Right lobe of liver (tissue), 6 donors: ENCODE measurements at places on chromosomes 12 and 14.

DNA sequence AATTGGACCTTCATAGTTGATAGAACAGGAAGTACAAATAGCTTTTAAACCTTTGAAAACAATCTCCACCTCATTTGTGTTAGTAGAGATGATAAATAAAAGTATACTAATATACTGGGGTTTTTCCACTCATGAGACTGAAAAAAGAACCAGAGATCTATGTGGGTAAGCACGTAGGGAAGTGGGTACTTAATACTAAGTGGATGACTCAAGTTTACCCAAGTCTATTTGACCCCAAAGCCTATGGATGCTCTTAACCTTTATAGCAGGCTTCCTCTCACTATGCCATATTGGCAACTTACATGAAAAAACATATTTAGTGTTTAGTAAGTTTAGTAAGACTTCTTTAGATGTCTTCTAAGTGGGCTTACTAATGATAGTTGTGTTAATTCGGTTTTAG is 49.2 kb upstream of the CHPT1 start:
- DNase-seq, result no peak

- DNase-seq, result no peak
Observed at GRCh38 chr14:102947321-102948103, 25.0 kb downstream of the AMN start.

DNA sequence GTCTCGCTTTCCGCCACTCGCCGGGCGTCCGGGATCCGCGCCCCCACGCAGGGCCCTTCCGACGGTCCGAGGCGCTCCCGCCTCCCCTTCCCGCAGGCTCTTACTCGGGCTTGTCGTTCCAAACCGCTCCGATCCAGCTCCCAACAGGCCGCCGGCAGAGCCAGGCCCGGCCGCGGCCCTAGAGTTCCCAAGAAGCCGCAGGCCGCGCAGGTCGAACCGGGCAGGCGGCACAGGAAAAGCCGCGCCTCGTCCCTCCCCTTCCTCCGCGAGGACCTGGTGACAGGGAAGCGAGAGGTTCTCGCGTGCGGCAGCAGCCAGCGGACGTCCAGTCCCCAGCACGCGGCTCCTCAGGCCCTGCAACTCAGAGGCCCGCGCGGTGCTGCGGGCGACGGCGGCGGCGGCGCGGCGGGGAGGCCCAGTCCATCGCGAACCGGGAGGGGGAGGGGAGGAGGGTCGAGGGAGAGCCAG is 272 bp downstream of the HECTD1 start:
- DNase-seq, result no peak

GRCh38 chr12:57095440-57095839 is 6.5 kb downstream of the NAB2 start:
- DNase-seq, result no peak

GRCh38 chr12:94799136-94799535 is 148.8 kb upstream of the TMCC3 start:
- DNase-seq, result no peak

- DNase-seq, result no peak
Observed at GRCh38 chr14:94868772-94869072, 98.8 kb upstream of the GSC start.

DNA sequence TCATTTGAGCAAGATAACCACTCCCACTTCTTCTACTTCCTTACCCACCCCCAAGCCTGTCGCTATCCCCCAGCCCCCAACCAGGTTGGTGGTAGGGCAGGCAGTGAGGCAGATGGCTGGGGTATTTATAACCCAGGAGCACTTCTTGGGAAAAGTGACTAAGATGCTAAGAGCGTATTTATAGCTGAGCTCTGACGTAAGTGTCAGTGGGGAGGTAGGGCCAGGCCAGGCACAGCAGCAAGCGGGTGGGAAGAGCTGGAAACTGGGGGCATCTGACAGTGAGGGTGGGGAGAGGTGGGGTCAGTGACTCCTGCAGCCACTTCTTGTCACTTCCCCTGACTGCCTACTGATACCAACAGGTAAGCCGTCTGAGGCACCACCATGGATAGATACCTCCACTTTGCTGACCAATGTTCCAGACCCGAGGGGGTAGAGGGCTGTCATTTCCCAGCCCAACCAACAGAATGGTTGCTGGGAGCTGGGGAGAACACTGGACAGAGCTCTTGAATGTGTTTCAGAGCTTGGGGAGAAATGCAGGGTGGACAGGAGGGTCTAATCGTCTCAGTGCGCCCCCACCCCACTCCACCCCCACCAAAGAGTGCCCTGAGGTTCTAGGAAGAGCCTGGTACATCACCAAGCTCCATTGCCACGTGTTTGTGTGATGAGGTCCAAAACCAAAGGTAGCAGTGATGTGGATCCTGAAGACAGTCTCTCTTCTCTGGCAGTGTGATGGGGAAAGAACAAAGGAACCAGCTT is 2.7 kb upstream of the INHBE start:
- peak; percentile 61 for DNase-seq

DNA sequence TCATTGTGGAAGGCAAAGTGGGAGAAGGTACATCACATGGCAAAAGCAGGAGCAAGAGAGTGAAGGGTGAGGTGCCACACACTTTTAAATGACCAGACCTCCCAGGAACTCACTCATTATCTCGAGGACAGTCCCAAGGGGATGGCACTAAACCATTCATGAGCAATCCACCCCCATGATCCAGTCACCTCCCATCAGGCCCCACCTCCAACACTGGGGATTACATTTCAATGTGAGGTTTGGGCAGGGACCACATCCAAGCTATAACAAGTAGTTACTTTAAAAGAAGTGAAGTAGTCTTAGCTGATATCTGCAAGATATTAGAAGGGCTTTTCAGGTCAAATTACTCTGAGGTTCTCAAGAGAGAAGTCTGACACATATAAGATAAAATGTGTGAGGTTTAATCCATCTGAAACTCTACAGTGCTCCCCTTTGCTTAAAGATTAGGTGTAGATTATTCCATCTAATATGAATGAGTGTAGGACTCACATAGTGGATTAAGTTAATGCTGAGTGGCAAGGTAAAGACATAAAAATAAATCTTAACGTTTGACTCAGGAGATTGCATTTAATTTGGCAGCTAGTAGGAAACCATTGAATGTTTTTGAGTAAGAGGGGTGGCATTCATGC is 130.8 kb downstream of the TMX1 start:
- DNase-seq, result no peak

- DNase-seq, result no peak
Observed at GRCh38 chr14:95696741-95697140, 10.5 kb downstream of the TCL1B start.

DNA sequence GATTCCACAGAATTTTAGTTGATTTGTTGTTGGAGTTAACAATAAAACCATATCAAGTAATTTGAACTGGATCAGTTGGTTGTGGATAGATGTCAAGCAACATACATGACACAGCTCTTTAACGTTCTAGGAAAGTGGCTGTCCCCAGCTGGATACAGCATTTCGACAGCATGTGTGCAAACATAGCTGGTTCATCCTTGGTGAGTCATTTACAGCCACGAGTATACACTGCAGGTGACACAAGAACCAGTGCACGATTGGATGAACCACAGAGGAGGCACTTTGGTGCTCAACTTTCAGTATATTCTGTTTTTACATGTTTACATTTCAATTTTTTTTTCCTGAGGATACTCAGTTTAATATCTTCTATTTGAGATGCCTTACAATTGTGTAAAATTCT is 242.4 kb downstream of the TMEM117 start:
- DNase-seq, result no peak

- DNase-seq, result peak; percentile 96
Observed at GRCh38 chr12:116406529-116406928, 129.0 kb upstream of the MED13L start.

DNA sequence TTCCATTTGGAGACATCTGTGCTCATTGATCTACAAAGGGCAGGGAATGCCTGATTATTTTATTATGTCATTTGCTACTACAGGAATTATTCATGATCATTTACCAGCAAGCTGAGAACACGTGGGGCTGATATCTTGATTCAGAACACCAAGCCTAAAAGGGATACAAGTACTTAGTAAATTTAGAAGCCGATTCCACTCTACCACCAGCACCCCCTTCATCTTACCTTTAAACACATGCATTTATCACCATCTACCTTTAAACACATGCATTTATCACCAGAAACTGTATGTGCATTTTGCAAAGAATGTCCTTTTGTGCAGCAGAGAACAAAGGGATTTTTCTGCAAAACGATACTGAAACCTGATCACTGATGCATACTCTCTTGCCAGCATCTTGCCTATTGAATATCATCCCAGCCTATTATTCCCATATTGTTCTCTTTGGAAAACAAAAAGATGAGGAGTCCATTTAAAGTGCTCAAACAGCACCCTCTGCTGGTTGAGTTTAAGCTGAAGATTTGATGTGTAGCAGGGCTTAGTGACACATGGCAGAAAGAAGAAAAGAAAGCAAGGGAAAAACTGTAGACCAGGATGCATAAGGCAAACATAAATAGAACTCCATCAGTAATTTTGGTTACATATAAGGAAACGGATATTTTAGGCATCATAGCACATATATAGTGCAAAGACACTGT is 132.6 kb upstream of the PLEKHG7 start:
- DNase-seq, result peak; percentile 73

DNA sequence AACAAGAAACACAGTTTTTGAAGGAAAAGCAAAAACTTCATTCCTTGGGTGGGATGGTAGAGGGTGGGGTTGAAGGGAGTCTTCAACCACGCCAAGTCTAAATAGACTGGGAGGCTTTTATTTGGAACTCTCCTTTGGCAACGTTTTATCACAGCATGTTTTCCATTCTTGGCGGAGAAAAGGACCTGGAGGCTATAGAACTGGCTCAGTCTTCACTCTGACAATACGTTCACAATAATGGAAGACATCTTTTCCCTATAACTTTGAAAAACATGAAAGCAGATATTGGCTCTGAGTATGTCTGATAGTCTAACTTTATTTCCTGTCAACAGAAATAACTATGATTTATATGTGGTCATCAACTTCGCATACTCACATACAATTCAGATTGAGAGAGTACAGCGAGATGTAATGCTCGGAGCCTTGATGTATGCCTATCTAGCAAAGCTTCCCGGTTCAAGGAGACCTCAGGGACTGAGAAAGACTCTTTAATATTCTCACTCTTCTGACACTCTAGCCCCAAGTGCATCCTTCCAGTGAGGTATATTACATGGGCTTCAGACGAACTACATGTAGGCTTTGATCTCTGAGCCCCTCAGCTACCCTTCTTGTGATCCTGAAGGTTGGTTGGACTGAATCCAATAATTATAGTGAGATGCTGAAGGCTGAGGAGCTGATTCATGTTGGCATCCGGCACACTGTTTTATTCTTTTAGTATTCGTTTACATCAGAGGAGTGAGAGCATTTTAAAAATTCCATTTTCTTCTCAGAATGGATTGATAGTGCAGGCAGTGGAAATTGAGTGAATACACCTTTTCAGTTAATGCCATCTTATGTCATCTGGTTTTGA is 14.0 kb downstream of the TMEM30B start:
- DNase-seq, result no peak

GRCh38 chr14:103545915-103546651 is 16.4 kb downstream of the BAG5 start:
- DNase-seq, result peak; percentile 16

DNA sequence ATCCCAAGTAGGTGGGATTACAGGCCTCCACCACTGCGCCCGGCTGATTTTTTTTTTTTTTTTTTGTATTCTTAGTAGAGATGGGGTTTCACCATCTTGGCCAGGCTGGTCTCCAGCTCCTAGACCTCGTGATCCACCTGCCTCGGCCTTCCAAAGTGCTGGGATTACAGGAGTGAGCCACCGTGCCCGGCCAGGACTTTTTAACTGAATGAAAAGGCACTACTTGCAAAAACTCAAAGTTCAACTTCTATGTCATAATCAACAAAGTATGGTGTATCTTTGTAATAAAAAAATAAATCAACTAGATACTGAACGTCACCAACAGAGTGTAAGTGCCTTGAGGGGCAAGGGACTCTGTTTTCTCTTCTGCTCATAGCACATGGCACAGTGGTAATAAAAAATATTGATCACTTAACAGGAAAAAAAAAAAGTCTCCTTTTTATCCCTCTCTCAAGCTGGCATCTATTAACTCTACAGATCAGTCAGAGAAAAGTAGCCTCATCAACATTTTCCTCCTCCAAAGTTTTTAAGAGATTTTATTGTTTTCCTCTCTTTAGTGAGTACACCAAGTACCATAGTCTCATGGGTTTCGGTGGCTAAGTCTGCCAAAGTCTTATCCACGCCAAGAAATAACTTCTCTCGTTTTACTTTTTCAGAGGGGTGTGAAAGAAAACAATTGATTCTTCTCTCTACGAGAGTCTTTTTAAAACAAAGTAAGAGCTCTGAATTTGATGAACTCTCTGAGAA is 10.6 kb upstream of the FOXN3 start:
- DNase-seq, result peak; percentile 85

- no peak for DNase-seq
Observed at GRCh38 chr14:93047661-93048060, 68.1 kb downstream of the ITPK1 start.

DNA sequence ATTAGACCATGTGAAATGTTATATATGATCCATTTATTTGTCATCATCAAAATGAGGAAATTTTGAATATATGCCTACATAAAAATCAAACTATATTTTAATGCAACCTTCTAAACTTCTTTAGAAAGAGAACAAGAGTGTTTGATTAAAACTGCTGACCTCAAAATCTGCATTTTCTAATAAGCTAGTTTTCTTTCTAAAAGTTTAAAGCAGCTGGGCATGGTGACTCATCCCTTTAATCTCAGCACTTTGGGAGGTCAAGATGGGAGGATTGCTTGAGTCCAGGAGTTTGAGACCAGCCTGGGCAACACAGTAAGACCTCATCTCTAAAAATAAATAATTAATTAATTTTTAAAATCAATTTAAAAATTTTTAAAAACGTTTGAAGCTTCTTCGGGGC is 36.2 kb downstream of the GNPTAB start:
- DNase-seq, result no peak

DNA sequence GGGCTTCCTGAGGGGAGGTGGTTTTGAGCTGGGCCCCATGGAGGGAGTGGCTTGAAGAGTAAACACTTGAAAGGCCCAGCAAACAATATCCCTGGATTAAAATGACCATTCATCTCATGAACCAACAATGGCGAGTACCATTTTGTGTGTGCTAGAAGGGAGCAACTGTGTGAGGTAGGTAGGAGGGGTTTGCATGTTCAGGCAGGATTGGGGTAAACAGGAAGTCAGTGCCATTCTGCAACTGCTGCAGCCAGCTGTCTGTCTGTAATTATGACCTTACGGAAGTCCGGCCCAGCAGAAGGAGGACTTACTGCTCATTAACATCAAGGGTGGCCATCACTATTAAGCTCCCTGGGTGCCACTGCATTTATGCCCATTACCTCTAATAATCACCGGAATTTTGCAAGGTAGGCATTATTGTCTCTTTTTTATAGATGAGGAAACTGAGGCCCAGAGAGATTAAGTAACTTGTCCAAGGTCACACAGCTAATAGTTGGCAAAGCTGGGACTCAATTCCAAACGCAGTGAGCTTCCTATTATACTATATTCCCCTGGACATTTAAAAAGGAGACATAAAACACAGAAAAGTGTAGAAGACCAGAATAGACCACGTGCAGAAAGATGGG is 16.6 kb upstream of the IFI27L2 start:
- DNase-seq, result no peak
